Esophagus squamous epithelium (tissue), 5 donors: ENCODE measurements at places on chromosomes 5 and 9. TPM values are rescaled to one million over a fixed set of nuclear protein-coding genes. Genes with fewer than 3 reads are reported as not detected.

DNA sequence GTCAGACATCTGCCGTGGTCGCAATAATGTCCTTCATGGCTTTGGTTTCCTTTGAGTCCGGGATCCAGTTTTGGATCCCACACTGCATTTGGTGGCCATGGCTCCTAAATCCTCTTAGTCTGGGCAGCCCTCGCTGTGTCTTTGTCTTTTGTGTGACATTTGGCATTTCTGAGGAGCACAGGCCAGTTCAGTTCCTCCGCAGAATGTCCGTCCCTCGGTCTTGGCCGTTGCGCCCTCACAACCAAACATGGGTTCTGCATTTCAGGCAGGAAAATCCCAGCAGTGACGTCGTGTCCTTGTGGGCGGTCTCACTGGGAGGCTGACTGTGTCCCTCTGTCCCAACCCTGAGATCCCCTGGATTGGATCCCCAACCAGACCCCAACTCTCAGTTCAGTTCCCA lies 172.9 kb upstream of the PPP1R26 start:
- no peak for DNase-seq

The SLC6A18 gene
- total RNA-seq, result not detected

DNA sequence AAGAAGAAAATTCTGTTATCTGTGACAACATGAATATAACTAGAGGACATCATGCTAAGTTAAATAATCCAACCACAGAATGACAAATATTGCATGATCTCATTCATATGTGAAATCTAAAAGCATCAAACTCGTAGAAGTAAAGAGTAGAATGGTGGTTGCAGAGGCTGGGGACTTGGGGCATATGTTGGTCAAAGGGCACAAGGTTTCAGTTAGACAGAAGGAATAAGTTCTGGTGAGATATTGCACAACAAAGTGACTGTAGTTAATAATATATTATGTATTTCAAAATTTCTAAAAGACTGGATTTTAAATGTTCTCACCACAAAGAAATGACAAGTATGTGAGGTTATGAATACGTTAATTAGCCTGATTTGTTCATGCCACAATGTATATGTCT lies 24.8 kb downstream of the GRIA1 start:
- DNase-seq, result no peak

The EQTN gene
- total RNA-seq, result not detected

- DNase-seq, result no peak
Measured at GRCh38 chr5:44372028-44372427, 17.2 kb downstream of the FGF10 start.

- DNase-seq, result no peak
Measured at GRCh38 chr9:109770101-109770500, 9.9 kb upstream of the PALM2AKAP2 start.

DNA sequence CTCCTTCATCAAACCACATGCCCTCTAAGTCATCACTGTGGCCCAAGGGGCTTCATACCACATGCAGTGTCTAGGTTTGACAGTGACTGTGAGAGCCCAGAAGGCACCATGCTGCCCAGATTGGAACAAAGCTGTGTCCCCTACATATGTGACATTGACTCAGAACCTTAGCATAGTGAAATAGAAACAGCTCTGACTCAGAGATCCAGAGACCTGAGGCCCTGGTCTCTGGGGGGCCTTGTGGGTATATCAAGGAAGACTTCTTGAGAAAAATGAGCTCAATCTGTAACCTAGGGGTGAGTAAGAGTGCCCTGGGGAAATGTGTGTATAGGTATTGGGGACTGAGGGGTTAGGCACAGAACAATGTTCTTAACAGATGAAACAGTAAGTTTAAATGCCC lies 7.1 kb upstream of the ENTREP1 start:
- no peak for DNase-seq

The CDHR2 gene
- total RNA-seq, result not detected

The SEMA6A gene
- total RNA-seq, result 28.6 TPM

- DNase-seq, result no peak
Measured at GRCh38 chr9:109499093-109499630, 1.1 kb upstream of the PTPN3 start.

GRCh38 chr5:175159956-175160355 lies 284.0 kb downstream of the DRD1 start:
- DNase-seq, result no peak

- DNase-seq, result no peak
Measured at GRCh38 chr5:72857396-72857795, 40.9 kb downstream of the TNPO1 start.

The EGFLAM gene
- total RNA-seq, result 1.7 TPM

GRCh38 chr5:10363519-10364185 lies 10.2 kb downstream of the MARCHF6 start:
- DNase-seq, result no peak
